ENCODE measurements at places on chromosomes 1 and 21.
A peak's percentile ranks its signal among the peaks of the same experiment; 100 is the strongest.

GRCh38 chr21:26169611-26170470, 729 bp downstream of the APP start:
- DNase-seq = peak; percentile 19

DNA sequence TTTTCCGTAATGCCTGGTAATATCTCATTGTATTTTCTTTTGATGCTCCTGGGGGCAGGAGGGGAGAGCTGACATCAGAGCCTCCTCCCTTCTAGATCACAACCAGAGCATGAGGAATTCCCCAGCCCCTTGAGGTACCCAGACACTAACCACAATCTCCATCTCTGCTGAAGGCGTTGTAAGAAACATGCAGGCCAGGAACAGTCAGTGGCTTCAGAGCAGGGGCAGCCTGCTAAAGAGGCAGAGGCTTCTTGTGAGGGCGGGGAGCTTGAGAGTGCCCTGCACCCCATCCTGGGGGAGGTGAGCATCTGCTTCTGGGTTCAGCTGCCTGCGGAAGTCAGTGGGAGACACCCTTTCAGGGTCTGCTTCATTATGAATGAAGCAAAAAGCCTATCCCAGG, 19.0 kb downstream of the MAPKAPK2 start:
- peak; percentile 50 for DNase-seq

- DNase-seq = no peak
These were observed 154.7 kb downstream of the PTGER3 start for GRCh38 chr1:70892930-70893329.

- DNase-seq = no peak
These were observed 1.8 kb upstream of the LHX9 start for GRCh38 chr1:197915260-197915861.

DNA sequence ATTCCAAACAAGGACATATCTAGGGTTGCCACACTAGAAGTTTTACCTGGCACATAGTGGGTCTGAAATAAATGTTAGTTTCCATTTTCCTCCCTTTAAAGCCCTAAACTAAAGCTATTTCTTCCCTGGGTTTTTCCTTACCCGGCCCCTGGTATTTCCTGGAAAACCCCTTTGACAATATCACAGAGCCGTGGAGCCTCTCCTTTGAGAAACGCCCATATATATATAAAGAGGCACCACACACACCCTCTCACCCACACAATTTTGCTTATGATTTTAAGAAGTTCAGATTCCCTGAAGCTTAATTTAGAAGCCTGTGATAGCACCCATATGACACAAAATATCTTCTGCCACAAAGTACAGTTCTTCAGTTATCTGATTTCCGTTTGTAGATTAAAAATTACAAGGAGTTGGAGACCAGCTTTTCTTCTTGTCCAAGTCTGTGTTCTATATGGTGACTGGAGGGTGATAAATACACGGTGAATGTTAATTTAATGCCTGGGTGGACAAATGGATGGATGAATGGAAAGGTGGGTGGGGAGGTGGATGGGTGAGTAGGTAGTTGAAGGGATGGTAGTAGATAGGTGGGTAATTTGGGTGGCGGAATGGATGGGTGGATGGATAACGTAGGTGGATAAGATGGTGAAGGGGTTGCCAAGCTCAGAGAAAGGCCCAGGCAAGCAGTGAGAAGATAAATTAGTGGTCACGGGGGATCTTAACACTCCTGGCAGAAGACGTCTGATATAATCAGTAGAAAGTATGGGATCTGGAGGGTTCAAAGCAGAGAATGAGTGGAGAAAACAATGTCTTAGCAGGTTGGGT, 154.4 kb upstream of the FGGY start:
- no peak for DNase-seq
